ENCODE measurements at places on chromosomes 7 and 10.

GRCh38 chr7:69878591-69878990 is 280.3 kb downstream of the AUTS2 start:
- DNase-seq = no peak

GRCh38 chr7:20217193-20217948 is at the start of gene MACC1:
MACC1 (minus strand) TSS chr7:20217384; CDS start chr7:20161862, 55,522 bp downstream.
- DNase-seq = no peak

DNA sequence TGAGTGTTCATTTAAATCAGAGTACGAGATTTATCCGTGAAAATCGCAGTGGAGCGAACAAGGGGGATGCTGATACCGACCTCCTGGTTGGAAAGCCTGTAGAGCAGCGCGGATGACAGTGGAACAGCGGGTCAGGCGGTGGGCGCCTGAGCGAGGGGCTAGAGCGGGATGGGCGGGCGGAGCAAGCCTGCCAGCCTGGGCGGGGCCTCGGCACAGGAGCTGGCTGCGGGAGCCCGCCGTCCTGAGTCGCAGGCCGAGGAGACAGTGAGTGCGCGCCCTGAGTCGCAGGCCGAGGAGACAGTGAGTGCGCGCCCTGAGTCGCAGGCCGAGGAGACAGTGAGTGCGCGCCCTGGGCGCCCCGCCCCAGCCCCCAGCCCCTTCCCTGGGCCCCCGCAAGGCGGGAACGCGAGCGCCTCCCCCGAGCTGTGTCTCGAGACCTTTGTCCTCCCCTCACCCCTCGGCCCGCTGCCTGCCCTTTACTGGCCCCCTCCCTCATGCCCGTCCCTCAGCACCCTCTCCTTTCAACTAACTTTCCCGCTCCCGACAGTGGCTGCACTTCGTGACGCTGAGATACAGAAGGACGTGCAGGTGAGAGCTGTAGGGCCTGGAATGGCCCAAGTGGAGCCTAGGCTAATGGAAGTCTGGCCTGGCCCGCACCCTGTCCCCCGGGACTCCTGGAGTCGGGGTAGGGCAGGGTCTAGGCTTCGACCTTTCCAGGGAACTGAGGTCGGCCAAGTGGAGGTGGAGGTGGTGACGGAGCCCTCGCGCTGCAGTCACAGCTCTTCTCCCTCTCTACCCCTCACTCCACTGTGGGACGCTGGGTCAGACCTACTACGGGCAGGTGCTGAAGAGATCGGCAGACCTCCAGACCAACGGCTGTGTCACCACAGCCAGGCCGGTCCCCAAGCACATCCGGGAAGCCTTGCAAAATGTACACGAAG is at the start of gene AS3MT:
Gene AS3MT (plus strand): TSS at position 213 of the 941 bp plus-strand sequence. CDS start 123 bp downstream, at position 336.
- no peak for DNase-seq

GRCh38 chr10:30199376-30200016 is 140.1 kb upstream of the JCAD start:
- DNase-seq = no peak

GRCh38 chr10:7625836-7626235 is 40.9 kb downstream of the ITIH5 start:
- DNase-seq = no peak

- no peak for DNase-seq
Observed at GRCh38 chr7:52129278-52129677, 812.7 kb upstream of the COBL start.

DNA sequence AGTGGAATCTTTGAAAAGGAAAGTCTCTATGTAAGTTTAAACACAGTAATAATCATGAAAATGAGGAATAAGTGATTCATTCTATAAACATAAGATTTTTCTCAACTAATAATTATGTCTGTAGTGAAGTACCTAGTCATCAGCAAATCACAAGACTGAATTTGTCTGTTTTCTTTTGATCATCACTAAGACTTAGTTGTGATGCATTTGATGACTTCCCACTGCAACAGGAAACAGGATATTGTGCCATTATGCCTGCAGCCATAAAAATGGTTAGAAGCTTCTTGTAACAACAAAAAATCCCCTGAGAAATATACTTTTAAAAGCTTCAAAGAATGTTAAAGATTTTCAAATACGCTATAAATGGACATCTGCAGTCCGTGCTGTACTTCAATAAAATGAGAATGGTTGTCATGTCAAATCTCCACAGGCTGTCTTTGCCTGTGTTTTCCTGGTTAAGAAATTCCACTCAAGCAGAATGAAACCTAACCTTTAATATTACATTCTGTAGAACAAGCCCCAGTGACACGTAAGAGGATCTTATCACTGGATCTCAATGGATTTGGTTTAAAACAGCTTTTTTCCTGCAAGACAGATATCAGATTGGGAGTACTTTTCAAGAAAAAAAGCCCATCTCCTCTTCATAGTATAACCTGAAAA is 1262.3 kb upstream of the PHF14 start:
- DNase-seq = no peak

DNA sequence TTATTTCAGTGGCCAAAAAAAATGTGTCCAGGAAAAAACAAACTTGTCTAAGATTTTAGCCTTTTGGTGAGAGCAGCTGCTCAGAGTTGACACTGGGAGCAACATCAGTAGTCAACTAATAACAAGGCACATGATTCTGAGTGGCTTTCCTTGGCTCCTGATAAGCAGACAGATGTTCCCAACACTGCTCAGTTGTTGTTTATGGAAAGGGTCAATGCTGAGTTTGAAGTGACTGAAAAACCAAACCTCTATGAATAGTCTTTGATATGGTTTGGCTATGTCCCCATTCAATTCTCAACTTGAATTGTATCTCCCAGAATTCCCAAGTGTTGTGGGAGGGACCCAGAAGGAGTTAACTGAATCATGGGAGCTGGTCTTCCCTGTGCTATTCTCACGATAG is 12.3 kb downstream of the DYDC1 start:
- DNase-seq = no peak

GRCh38 chr10:3901370-3901769 is 116.4 kb upstream of the KLF6 start:
- DNase-seq = no peak

GRCh38 chr10:79234391-79235315 is 112.6 kb upstream of the PPIF start:
- no peak for DNase-seq

DNA sequence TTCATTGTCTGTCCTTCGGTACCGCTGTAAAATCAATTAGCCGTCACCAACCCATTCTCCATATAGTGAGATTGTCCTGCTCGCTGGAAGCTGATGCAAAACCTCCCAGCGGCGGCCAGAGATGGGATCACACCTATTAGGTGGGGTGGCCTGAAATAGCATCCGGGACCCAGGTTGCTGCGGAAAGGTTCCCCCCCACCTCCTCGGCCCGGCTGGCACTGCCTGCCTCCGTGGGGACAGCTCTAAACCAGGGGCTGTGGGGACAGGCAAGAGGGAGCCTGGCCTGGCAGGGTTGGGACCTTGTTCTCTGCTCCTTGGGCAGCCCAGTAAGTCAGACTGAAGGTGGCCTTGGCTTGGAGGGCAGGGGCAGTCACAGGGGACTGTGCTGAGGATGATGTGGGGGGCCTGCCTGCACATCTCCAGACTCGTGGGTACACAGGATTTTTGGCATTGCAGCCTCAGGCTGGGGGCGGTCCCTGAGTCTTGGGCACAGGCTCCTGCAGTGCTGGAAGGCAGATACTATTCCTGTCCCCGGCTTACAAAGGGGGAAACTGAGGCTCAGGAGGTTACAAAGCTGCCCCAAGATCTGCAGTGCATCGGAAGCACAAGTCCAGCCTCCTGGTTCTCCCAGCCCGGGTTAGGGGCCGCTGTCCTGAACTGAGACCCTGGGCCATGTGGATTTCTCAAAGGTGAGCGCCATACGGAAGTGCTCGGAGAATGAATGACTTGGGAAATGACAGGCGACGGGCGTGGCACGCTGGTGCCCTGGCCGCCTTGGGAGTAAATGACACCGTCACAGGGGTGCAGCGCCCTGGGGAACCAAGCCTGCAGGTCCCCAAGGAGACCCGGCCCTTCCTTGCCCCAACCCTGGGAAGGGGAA is 65.6 kb downstream of the UNCX start:
- no peak for DNase-seq

DNA sequence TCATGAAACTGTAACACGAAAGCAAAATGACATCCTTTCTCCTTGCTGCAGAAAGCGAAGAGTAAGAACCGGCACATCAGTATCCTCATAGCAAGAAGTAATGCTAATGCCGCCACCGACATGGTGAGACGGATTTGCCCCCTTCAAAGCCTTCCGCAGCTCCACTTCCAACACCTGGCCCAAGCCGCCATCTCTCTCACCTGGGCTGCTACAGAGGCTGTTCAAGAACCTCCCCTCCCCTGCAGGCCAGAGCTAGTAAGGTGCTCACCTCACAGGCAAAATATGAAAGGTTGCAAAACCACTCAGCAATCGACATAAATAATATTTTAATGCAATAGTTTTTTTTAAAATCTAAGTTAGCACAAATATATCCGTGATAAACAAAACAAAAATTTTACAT is 123.9 kb upstream of the FRMD4A start:
- no peak for DNase-seq

DNA sequence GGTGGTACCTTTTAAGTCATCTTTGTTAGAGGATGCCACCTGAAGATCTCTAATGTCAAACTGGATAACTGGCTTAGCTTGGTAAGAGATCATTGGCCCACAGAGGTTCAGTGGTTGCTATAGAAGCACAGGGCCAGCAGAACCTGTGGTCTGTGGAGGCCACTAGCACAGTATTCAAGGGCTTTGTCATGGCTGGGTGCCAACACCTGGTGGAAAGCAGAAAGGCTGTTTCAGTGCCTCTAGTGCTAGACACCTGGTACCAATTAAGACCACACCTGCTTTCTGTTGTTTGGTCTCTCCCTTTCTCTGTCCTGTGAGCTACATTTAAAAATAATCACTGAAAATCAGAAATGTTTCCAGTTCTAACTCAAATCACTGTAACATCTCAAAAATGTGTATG is 10.0 kb upstream of the PCGF5 start:
- DNase-seq = no peak

DNA sequence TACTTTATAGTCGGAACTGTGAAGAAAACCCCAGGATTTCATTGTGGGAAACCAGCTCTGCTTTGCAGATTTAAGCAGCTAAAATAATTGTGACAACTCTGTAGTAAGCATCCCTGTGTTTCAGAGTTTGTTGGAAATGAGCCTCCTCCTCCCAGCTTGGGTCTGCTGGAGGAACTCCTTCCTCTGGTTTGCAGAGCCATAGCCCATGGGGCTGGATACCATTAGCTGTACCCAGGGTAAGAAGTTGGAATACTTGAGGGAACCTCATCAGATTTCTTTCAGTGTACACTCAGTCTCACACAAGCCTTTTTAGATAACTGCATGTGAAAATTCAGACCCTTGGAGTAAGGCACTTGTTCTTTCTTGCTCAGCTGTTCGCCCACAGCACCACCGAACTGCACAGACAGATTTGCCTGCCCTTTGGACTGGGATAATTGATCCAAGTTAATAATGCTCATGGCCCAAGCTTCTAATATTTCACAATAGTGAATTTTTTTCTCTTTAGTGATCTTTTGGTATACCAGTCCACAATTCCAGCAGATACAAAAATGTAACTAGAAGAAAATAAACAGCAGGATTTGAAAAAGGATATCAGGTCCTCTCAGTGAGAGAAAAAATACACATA is 467.4 kb upstream of the FZD8 start:
- DNase-seq = no peak

DNA sequence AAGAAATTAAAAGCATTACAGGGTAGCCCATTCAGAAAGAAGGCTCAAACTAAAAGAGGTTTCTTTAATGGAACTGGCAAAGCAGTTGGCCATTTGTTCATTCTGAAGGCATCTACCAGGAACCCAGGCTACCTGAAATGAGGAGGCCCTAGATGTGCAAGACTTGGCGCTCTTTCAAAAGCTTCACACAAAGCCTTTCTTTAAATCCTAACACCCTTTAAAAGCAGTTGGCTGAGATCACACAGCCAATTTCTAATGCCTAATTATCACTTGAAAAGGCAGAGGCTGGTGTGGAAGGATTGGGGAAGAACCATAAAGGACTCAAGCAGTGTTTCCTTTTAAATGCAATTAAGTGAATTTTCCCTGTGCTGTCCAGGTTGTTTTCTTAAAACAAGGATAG is 23.2 kb downstream of the PPP1R17 start:
- no peak for DNase-seq

DNA sequence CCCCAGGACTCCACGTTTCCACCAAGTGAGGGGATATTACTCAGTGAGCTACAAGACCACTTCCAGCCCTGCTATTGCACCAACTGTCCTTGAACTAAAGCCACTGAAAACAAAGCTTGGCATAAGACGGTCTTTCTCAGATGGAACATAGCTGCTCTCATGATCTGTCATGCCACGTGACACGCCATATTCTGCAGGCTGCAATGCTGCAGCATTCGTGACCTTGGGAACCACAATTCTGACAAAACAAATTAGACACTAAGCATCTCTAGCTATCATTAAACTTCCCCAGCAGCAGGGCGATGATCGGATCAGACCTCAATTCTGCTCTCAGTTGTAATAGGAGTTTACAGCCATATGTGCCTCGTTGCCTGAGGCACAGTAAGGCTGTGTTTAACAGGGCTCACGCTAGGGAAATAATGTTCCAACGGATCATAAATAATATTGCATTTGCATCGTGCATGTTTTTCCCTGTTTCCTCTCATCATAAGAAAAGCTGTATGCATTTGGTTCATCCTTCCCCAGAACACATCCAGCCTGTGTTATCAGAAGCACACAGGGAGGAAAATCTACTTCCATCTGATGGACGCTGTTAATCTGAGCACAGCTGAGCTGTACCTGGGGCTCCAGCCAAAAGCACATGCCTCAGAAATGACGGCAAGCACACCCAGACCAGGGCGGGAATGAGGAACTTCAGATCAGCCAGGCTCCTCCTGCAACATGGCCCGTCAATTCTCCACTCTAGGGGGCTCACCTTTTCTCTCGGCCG is 38.6 kb upstream of the CNPY1 start:
- no peak for DNase-seq

DNA sequence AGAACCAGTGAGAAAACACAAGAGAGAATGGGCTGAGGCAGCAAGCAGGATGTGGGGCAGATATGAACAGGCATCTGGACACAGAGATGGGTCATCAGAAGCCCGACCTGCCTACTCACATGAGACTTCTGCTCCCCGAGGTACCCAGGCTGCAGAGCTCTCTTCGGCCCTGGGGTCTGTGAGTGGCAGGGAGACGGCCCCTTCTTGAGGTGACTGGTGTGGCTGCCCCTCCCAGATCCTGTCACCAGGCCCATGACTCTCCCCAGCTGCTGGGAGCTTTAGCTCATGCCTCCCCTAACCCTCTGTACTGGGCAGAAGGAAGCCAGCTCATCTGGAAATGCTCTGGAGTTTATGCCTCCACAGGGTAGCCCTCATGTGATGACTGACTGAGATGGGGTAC is 157.6 kb upstream of the PCBD1 start:
- no peak for DNase-seq

- no peak for DNase-seq
Observed at GRCh38 chr7:157292258-157292657, 44.5 kb upstream of the DNAJB6 start.

DNA sequence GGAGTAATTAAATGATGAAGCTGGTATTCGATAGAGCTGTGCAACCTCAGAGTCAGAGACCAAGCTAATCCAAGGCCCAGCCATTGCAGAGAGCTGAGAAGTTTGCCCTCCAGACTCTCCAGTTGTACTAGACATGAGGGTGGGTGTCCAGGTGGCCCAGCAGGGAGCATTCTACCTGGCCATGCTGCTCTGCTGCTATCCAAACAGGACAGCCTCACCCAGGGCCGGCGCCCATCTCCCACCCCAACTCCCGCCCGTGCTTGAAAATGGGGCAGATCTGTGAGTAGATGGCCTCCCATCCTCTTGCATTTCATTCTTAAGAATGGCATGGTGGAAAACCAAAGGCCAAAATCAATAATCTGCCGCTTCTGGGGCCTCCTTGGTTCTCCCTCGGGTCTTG is 124.2 kb downstream of the TCERG1L start:
- DNase-seq = no peak
